ENCODE measurements at places on chromosomes 1 and 21.

DNA sequence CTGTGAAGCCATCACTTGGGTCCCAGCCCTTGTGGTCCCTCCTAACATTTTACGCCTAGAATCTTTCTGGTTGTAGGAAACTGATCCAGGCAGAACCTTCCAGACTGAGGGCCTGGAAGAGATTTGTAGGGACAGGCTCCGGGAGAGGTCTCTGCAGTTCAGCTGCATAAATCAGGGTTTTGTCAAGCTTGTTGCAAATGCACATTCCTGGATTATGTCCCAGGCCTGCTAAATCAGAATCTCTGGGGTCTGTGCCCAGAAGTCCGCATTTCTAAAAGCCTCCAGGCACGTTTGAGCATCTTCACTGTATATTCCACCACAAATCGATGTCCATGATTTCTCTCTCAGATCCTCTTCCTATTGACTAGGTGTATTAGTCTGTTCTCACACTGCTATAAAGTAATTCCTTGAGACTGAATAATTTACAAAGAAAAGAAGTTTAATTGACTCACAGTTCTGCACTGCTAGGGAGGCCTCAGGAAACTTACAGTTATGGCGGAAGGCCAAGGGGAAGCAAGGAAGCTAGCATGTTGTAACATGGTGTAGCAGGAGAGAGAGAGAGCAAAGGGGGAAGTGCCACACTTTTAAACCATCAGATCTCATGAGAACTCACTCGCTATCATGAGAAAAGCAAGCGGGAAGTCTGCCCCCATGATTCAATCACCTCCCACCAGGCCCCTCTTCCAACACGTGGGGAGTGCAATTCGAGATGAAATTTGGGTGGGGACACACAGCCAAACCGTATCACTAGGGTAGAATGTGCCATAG lies 1.2 kb upstream of the FHAD1 start:
- no peak for DNase-seq

DNA sequence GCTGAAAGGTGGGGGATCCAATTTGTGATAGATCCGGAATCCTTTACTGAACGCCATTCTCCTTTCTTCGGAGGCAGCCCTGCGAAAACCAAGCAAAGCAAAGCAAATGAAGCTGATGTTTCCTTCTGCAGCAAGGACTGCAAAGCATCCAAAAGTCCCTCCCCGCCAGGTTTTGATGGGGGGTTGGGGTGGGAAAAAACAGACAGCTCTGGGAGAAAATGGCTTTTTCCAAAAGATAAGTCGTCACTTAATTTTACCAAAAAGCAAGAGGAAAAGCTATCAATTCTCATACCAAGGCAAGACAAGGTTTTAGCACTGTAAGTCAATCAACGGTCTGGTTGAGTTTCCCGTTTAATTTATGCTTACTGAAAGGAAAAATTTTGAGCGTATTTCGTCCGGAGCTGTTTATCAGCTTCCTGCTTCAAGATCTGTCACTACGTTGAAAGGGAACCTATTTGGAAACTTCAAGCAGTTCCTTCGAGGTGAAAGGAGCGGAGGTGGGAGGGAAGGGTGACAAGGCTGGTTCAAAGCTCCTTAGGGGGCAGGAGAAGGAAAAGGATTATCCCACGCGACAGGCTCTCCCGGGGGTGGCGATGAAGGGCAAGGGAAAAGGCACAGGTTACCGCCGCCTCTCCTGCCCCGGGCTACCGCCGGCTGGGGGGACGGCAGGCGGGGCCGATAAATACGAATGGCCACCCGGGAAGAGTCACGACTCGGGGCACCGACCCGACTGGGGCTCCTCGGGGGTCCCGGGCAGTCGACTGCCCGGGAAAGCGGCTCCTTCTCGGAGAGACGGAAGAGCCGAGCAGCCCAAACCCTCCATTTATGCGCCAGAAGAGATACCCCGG lies 750 bp downstream of the SYNJ1 start:
- DNase-seq, result peak; percentile 38

GRCh38 chr21:44836666-44837471 lies 19.0 kb upstream of the SUMO3 start:
- peak; percentile 40 for DNase-seq

- no peak for DNase-seq
These were observed 30.7 kb downstream of the EIF2D start for GRCh38 chr1:206581571-206581981.

DNA sequence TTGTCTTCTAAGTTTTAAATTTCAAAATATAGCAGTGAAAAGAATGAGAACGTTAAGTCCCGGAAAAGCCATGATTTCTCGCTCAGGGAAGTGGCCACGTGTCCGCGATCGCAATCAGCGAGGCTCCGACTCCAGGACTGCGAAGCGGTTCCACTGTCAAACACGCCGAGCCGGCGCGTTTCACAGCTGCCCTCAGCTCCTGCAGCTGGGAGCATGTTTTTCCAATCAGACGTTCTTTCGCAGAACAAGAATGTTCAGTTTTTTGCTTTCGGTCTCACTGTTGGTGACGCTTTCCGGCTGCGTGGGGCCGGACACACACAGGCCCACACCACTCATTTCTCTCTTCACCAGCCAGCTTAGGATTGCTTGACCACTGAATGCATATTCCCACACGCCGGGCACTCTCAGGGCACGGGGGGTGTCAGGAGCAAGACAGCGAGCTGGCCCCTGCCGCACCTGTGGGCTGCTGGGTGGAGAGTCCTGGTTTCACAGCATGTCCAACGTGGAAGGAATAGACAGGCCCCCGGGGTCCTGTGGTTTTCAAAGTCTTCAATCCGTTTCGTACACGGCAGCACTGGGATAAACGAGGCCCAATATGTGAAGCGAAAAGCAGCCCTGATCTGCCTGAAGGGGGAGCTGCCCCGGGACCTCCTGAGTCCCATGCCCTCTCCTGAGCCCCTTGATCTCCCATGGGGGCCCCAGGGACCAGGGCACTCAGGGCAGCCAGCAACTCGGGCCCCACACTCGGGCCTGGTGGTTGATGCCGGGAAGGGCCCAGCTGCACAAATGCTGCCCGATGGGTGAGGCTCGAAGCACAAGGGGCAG lies 47.3 kb upstream of the COL18A1 start:
- no peak for DNase-seq

- DNase-seq, result peak; percentile 29
These were observed 44.3 kb downstream of the TPR start for GRCh38 chr1:186330758-186331157.

DNA sequence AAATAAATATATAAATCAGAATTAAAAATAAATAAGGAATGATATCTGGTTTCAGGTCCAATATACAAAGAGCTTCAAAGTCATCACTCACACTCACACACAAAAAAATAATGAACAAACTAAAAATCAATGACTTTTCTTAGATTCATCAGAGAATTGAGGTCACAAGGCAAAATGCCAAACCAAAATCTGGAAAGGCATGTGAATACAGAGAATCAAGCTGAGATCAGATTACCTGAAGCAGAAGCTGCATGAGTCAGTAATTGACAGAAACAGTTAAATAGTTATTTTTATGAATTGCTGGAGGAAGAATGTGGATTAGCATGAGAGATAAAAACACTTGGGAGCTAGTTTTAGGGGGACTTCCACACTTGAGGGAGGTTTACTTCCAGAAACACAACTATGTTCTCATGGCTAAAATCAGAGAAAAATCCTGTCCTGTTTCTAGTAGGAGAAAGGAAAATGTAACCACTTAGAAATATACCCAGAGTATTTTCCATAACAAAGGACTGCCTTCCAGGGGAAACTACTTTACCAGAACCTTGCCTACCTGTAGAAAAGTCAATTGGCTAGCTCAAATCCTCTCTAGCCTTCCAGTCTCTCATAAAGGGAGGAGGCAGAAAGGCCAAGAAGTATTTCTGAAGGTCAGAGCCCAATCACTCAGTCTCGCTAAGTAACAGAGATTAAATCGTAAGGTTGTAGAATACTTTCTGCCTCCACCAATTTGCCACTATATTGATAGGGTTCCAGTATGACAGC lies 536.6 kb upstream of the NR5A2 start:
- peak; percentile 10 for DNase-seq

DNA sequence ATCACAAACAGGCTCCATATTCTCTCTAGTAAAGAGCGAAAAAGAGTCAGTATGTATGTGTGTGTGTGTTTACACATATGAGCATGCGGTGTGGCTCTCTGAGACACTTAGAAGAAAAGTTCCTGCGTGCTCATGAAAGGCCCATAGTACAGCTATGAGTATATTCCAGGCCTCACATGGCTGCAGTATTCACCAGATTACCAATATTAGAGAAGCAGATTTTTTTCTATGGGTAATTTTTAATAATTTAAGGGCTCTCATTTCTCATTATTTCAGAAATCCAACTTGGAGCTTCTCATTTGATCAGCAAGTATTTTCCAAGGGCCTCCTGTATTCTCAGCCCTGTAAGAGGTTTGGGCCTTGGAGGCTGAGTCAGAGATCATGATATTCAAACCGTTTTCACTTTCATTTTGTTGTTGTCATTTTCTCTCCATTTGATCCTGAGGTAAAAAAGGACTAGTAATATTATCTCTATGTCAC lies 232.9 kb upstream of the SGIP1 start:
- no peak for DNase-seq

GRCh38 chr1:197937381-197937780 lies 20.2 kb downstream of the LHX9 start:
- DNase-seq, result no peak

GRCh38 chr1:172322219-172323061 lies 98.0 kb upstream of the C1orf105 start:
- DNase-seq, result peak; percentile 34

- DNase-seq, result no peak
These were observed 54.9 kb downstream of the RGL1 start for GRCh38 chr1:183859831-183860230.

- DNase-seq, result no peak
These were observed 512.2 kb downstream of the LTN1 start for GRCh38 chr21:28480470-28480869.

GRCh38 chr1:108590441-108590840 lies 30.5 kb downstream of the EEIG2 start:
- no peak for DNase-seq

GRCh38 chr1:155009221-155009711 lies 6.7 kb downstream of the ZBTB7B start:
- DNase-seq, result no peak

- peak; percentile 71 for DNase-seq
These were observed 2.2 kb downstream of the ZC3H12A start for GRCh38 chr1:37476460-37477197.

- no peak for DNase-seq
These were observed 144.5 kb upstream of the DNAH14 start for GRCh38 chr1:224785040-224785328.

GRCh38 chr1:52672946-52673345 lies 25.2 kb downstream of the COA7 start:
- DNase-seq, result no peak

GRCh38 chr1:99850459-99851291 lies 514 bp downstream of the AGL start:
- DNase-seq, result no peak

GRCh38 chr1:111099289-111099688 lies 40.6 kb downstream of the DRAM2 start:
- peak; percentile 51 for DNase-seq

GRCh38 chr1:115988953-115989352 lies 12.6 kb downstream of the SLC22A15 start:
- no peak for DNase-seq

DNA sequence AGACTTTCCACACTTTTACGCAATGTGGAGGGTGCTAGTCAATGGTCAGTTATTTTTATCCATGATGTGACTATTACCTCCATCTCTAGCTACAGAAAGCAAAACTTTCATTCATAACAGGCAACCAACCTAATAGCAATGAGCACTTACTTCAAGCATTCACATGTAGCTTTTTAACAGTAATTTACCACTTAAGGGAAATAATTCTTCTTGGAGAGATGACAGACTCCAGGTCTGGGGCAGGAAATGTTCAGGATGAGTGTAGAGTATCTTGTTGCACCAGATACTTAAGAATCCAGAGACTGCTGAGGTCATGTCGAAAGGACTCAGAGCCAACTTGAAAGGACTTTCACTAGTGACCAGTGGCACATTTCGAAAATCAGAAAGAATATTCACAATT lies 347.6 kb downstream of the CHRM3 start:
- no peak for DNase-seq

- DNase-seq, result no peak
These were observed 5.1 kb downstream of the AHCYL1 start for GRCh38 chr1:109989506-109990301.

DNA sequence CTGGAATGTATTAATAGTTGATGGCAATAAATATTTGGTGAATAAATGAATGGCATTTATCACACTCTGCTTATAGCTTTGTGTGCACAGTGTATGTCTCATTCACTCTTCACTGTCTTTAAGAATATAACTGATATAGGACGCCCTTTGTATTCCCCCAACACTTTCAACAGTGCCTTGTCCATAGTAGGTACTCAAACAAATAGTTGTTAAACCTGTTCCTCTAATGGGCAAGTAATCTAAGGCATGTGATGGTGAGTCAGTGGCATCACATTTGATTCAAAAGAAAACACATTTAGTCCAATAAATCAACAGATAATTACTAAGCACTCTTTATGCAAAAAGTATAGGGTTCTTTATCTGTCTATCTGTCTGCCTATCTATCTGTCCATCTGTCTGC lies 11.2 kb upstream of the RXRG start:
- DNase-seq, result no peak

DNA sequence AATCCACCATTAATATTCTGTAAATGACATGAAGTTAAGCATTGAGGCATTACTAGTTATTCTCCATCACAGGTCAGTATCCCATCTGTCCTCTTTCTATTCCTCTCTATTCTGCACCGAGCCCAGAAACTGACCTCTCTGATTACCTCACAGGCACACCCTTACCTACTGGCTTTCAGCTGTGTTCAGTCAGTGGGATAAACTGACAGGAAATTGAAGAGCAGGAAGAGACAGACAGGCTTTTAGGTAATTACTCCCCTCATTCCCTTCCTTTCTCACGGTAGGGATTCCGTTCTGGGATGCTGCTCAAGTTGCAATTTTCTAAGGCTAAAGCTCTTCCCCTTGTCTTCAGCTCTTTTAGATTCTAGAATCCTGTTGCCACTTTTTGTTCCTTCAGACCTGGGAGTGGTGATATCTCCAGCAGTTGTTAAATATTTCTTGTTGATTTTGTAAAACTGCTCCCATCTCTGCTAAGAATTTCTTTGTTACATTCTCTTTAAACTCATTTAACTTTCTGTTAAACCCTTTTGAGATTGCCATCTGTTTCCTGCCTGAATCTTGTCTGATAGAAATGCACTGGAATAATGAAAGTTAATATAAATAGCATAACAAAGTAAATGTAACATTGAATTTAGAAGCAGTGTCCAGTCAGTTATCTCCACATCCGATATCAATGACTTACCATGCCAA lies 1063.4 kb downstream of the PLA2G4A start:
- DNase-seq, result peak; percentile 37

- no peak for DNase-seq
These were observed 73.2 kb upstream of the B3GALT2 start for GRCh38 chr1:193259636-193260035.
